ENCODE measurements at places on chromosomes 2 and 18.

- DNase-seq, result no peak
These were observed 111.6 kb upstream of the TACR1 start for GRCh38 chr2:75310876-75311275.

DNA sequence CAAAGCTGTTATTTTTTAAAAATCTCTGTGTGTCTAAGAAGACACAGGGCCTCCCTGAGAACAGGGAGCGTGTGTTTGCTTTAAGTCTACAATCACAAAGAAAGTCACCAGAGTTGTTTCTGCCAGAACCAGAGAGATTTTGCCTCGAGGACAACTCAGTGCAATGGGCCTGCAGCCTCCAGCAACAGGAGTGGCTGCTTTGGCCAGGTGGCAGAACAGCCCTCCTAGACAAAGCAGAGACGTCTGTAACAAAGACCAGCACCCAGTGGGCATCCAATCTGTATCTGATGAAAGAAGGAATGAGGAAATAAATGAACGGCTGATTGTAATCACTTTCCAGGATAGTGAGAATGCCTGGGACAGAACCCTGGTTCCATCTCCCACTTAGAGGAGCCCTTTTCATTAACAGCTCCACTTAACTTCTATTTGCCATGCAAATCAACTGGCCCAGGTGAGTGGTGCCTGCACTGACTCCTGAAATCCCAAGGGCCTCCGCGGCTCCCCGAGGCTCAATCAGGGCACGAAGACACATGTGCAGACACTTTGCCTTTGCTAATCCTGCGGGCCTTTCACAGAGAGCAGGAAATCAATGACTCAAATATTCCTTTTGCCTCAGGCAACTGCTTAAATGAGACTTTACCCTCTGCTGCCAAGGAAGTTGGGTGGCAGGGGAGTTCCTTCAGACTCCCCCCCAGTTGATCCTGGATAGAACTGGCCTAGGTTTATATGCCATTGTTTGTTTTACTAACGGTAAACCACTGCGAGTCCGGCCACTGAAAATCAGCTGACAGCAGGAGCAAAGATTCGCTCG is 146.5 kb downstream of the CABLES1 start:
- no peak for DNase-seq

DNA sequence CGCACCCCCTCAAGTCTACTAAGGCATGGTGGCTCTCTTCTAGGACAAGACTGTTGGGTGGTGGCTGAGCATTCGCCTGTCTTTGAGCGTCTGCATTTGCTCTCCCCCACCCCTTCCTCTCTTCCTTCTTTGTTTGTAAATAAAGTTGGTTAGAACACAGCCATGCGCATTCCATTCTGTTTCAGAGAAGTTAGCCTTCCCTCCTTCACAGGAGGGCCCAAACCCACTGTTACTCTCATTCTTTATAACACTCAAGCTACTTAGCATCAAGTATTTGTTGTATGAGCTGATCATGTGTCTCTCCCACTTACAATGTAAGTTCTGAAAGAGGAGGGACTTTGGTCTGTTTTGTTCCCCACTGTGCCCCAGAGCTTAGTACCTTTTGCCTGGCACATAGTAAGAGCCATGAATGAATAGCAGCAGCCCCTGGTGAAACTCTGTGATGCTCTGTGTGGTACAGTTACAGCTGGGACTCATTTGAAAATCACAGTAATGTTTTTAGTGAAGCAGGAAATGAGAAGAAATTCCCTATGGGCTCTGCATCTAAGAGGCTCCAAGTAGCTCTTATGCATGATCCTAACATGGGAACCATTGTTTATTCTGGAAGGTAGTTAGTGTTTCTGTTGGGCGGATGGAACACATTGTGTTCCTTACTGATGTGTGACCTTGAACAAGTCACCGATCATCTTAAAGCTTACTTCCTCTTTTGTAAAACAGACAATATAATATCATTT is 7.7 kb downstream of the MGAT5 start:
- no peak for DNase-seq

DNA sequence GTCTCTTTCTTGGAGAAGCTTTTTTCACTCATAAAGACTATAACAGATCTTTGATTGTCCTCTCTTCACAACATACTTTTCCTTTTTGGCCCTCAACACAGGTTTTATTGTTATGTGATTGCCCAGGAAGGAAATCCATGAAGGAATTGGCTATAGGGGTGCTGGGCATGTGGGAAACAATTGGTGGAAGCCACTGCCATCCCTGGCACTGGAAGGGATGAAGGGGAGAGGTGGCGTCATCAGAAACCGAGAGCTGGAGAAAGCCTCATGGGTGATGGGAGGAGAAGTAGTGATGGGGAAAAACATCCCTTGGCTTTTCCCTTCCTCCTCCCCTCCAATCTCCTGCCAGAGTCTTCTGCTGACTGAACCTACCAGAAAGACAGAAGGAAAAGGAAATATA is 106.2 kb downstream of the SPOPL start:
- no peak for DNase-seq

DNA sequence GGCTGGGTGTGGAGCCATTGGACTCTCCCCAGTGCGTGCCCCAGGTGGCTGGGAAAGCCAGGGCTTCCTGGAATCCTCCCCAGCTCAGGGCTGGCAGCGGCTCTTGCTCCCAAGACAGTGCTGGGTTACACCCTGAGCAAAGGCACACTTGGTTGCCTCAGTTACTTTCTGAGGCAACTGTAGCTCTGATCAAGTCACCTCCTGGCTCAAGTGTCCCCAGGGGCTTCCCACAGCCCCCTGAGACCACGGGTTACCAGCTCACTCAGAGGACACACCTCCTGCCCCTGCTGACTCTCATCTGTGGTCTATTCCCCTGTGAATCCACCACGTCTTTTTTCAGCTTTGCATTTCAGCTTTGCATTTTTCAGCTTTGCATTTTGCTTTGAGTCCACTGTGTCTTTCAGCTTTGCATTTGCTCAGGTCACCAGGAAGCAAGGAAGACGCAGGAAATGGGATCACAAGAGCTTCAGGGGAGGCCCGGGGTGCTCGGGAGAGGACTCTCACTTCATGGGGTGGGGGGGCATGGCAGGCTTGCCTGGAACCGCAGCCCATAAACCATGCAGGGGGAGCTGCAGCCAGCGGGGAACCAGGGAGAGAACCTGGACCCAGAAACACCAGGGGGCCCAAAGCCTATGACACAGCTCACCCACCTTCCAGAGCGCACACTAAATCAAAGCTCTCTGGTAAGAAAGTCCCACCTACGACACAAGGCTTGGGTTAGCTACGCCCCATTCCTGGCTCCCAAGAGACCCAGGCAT is 138.0 kb upstream of the ASB18 start:
- DNase-seq, result no peak

DNA sequence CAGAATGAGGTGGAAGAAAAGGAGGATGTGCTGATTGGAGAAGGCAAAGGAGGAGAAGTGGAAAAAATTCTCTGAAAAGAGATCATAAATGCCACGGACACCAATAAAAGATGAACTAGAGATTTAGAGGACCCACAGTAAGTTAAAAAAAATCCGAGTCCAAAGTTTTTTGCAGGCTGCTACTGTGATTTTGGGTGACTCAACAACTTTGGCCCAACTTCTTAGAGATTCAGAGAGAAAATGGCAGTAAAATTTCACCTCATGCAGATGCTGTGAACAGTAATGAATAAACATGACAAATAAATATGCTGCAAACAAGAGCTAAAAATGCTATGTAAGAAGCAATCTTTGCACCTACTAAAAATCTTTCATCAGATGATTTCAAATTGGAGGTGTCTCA is 176.9 kb upstream of the SESTD1 start:
- no peak for DNase-seq

GRCh38 chr2:217934321-217935131 is 68.3 kb downstream of the TNS1 start:
- no peak for DNase-seq

DNA sequence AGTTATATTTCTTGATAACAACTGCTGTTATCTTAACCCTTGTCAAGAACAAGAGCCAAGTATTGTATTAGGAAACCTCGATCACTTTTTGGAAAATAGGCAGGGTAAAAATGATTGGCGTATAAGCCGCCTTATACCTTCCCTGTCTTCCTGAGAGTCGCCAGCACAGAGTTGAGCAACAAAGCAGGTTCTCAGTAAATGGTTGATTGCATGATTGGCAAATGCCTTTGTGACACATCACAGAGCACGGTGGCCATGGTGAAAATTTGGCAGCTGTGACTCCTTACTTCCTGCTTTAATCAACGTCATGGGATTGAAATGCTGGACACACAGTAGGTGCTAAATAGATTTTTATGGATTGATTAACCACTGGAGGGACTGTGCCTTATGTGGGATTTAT is 3.9 kb upstream of the KLHL29 start:
- DNase-seq, result no peak

DNA sequence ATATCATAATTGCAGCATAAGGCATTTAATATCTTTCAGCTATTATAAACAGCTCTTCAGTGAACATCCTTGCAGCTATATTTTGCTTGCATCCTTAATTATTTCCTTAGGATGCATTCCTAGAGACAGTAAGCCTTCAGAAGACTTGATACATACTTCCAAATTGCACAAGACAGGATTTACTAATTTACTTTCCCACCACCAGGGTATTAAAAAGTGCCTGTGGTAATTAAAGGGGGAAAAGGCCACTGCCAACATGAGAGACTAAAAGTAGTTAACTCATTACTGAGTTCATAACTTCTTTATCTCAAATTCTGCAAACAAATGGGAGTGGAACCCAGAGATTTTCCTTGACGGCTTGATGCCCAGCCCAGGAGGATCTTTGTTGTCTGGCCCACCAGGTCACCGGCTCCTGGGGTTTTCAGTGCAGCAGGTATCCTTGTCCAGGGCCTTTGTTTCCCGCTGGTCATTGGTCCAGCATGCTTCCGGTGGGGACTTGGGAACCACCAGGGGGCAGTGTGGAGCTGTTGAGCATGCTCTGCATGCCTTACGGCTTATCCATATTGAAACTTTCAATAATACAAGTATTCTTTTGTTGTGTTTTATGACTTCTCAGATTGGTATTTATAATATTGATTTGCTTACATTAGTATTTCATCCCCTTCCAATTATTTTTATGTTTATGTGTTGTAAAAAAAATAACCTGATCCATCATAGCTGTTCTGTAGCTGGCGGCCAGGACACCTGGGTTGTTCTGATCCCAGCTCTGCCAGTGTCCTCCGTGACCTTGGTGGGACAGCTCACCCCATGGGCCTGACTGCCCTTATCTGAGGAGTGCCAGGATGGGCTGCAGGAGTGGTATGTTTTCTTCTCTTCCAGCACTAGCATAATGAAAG is 61.4 kb downstream of the TGOLN2 start:
- DNase-seq, result peak; percentile 45

DNA sequence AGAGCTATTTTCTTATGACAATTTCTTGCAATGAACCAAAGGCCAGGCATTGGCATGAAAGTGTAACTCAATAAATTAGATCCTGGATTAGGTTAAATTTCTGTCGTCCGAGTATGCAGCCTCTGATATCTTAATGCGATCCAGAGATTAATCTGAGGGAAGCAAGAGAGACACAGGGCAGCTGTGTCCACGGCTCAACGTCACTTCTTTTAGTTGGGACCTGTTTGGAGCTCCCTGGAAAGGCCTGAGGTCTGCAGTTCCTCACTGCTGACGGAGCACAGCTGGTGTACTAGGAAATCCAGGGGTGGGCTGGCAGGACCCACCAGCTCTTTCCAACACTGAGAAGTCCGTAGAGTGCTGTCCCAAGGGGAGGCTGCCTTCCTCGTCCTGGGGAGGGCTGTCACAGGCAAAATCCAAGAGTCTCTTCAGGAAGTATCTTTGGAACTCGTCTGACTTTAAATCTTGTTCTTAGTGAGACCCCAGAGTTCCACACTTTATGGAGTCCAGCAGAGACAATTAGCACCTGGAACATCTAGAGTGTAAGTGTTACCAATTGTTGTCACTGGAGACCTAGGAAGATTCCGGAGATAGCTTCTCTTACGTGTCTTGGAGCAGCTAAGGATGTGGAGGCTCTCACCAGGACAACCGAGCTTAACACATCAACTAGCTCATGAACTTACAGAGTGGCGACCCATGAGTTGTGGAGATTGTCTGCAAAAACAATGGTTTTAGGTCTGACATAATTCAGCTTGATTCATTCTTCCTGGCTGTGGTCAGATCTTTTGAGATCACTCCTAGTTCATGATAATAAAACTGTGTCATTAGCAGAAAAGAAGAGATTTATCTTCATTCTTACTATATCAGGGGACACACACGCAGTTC is 173.7 kb downstream of the ACKR3 start:
- no peak for DNase-seq

DNA sequence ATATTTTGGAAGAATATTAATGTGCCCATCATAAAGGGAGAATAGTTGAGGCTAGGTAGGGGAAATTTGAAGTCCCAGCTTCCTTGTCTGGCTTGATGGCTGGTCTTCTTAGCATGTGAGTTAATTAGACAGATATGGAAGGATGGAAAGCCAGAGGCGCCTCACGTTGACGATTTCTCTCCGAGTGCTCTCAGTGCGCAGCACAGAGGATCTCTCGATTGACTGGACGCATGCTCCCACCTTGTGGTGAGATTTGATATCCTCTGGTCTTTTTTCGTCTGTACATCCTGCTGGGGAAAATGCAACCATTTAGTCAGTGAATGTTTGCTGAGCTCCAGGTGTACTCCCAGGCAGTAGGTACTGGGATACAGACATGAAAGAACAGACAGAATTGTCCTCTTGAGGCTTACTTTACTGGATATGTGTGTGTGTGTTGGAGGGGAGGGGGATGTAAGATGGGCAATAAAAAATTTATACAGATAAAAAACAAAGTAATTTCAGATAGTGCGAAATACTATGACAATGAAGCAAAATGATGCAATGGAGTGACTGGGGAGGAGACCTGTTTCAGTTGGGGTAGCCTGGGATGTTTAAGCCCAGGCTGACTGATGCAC is 66.9 kb upstream of the ZNG1B start:
- no peak for DNase-seq

DNA sequence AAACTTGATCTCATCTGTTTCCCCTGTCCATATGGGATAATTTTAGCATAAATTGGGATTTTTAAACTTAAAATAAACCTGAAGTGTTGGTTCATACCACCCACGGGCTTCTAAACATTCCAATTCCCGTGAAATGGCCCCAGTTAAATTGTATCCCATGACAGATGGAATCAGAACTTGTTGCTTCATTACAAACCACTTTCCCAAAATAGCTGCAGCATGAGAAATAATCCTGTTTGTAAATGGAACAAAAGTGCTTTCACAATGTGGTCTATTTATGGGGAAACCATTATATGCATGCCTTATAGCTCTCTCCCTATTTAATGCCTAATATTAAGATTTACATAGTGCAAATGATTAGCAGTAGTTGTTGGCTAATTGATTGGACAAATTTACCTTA is 15.9 kb downstream of the SCG2 start:
- DNase-seq, result no peak

DNA sequence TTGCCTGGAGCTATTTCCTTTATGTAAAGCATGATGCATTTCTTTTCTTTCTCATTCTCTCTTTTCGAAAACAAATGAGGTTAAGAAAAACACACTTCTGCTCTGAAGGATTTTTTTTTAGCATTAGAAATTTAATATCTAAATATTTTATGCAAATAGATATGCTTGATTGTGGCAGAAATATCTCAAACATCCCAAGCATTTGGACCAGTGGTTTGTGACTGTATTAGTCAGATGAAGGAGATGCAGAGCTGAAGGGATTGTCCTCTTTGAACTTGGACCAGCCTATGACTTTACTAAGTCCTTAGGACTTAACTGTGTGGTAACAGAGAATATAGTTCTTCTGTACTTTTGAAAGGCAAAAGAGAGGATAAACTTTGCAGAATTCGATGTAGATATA is 335.9 kb upstream of the NT5C1B start:
- DNase-seq, result no peak

- DNase-seq, result no peak
These were observed 7.6 kb downstream of the SDC1 start for GRCh38 chr2:20217041-20217970.

- DNase-seq, result no peak
These were observed 22.3 kb downstream of the ACVR1 start for GRCh38 chr2:157853820-157854219.

Measured in mesothelial cell of epicardium (in vitro differentiated cells).